COR-L47 (cell line): ENCODE measurements at places on chromosomes 3 and 15.

DNA sequence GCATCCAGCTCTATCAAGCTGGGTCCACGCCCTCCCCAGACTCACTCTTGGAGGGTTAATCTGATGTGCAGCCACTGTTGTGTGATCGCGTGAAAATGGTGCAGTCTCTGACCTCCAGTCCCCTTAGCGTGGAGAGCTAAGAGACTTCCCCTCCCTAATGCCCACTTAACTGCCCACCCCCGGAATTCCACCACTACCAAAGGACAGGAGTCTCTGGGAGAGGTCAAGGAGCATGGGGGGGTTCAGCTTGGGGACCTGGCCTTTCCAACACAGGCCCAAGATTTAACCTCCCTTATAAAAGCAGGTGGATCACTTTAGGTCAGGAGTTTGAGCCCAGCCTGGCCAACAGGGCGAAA is 48.8 kb downstream of the CCDC12 start:
- no peak for DNase-seq

- DNase-seq = no peak
These were observed 22.6 kb downstream of the DNASE1L3 start for GRCh38 chr3:58188173-58188564.

DNA sequence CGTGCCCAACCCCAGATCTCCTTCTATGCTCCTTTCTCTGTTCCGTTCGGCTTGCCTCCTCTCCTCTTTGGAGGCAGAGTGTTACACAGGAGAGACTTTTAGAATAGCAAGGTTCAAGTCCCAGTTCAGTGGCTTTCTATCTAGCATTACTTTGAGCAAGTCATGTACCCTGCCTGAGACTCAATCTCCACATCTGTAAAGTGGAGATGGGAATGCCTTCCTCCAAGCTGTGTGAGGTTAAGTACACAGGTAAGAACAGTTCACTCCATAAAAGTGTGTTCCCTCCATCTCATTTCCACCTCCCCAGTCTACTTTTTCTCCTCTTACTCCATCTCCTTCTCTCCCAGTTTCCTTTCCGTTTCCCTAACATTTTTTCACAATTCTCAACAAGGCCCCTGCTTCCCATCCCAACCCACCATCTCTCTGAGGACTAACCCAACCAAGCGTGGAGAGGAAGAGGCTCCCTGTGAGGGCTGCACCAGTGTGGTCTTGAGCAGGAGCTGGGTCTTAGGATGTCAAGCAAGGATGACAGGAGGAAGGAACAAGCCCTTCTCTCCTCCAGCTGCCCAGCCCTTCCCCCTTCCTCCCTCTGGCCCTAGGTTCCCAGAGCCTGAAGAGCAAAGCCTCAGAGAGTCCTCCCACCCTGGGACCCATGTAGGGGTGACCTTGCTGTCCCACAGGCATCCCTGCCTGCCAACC is 6.4 kb downstream of the ATP8B4 start:
- no peak for DNase-seq

- DNase-seq = no peak
These were observed at the start of gene GABRR3 for GRCh38 chr3:98035208-98035607. TSS of gene GABRR3 (minus strand) at chr3:98035315. CDS start at chr3:98034987, 328 bp downstream.

- no peak for DNase-seq
These were observed 381.8 kb downstream of the NAALADL2 start for GRCh38 chr3:175240921-175241320.
